Activated CD4-positive, alpha-beta memory T cell treated with anti-CD3 and anti-CD28 coated beads for 36 hours (primary cell): ENCODE measurements at places on chromosomes 3 and 15. TPM values are rescaled to one million over a fixed set of nuclear protein-coding genes. Genes with fewer than 3 reads are reported as not detected.

The NUP210 gene
- 144 TPM for total RNA-seq

The DUOXA1 gene
- total RNA-seq = 0.19 TPM

The XCR1 gene
- 0.05 TPM for total RNA-seq

The AP2M1 gene
- total RNA-seq = 221 TPM

The MESP2 gene
- total RNA-seq = not detected

The LDHAL6B gene
- total RNA-seq = not detected

The BLM gene
- total RNA-seq = 68.7 TPM
